Activated B cell treated with CpG ODN at 0.5 μM for 24 hours (primary cell): ENCODE measurements at places on chromosomes 1 and 21. TPM values are rescaled to one million over a fixed set of nuclear protein-coding genes. Genes with fewer than 3 reads are reported as not detected.

DNA sequence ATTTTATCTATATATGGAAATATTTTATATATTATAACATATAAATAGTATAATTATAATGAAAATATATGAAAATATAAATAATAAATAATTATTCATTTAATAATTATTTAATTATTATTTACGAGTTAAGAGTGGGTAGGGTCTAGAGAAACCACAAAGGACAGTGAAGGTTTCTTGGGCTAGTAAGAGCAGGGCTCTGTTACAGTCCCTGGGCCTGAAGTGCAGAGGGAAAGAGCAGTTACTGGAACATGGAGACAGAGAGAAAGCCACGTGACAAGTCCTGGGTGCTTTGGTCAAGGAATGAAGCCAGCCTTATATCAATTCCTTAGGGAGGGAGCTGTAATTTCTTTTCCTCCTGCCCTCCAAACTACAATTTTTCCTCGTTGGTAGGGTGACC lies 117.2 kb upstream of the OLIG2 start:
- peaks cover 17% of the 10 kb centered on the region for H3K27me3 ChIP-seq
- no peak overlapping the region for H3K27ac ChIP-seq
- no peaks in the 10 kb centered on the region for H3K4me1 ChIP-seq
- H3K36me3 ChIP-seq, result no peaks in the 10 kb centered on the region
- no peak overlapping the region for H3K4me3 ChIP-seq

DNA sequence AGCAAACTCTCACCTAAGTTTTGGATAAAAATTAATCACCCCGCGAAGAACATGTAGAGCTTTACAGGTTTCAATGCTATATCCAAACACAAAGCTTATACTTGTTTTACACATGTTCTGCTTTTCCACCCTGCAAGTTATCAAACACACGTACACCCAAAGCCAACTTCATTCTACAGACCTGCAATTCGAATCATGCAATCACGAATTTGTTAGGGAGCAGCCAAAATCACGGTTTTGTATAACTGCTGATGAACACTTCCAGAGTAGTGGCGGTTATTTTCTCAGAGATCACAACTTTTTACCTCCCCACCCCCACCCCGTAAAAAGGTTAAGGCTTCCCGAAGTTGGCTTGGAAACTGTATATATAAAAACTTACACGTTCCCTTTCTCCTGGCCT lies 1.4 kb downstream of the HMGN1 start:
- no peak for DNase-seq
- H3K27ac ChIP-seq, result peak overlapping the region; percentile 90
- no peaks in the 10 kb centered on the region for H3K27me3 ChIP-seq
- peaks cover 51% of the 10 kb centered on the region for H3K36me3 ChIP-seq
- H3K4me1 ChIP-seq, result peaks cover 41% of the 10 kb centered on the region

Gene LCE1D
- total RNA-seq, result not detected in 2 replicates

DNA sequence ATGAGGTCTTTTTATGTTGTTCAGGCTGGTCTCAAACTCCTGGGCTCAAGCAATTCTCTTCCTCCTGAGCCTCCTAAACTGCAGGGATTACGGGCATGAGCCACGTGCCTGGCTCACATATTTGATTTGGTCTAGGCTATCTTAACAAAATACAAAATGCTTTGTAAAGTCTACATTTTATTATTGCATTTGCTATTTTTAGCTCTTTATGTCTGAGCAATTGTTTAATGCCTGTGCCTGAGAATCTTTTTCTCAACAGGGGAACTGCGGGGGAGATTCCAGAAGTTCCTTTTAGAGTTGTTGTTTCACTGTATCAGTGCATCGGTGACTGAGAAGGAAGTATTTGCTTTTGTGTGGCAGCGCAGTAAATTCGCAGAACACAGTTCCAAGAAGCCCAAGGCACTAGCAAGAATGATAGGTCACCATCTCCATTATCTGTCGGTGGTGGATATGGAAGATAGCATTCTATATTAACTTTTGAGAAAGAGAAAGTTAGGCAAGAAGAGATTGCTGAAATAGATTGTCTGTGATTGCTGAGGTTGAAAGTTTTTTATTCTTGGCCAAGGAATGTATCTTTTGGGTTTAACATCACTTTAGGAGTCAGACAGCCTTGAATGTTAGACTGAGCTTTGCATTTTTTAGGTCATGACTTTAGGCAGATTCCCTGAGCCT lies 167.3 kb downstream of the PDE4B start:
- H3K27me3 ChIP-seq, result no peaks in the 10 kb centered on the region
- H3K4me3 ChIP-seq, result no peak overlapping the region
- no peak overlapping the region for H3K27ac ChIP-seq

Gene OR14I1
- not detected in 2 replicates for total RNA-seq

GRCh38 chr1:226223786-226224244 lies 351 bp downstream of the MIXL1 start:
- DNase-seq, result peak; percentile 52
- H3K4me3 ChIP-seq, result peak overlapping the region; percentile 89

DNA sequence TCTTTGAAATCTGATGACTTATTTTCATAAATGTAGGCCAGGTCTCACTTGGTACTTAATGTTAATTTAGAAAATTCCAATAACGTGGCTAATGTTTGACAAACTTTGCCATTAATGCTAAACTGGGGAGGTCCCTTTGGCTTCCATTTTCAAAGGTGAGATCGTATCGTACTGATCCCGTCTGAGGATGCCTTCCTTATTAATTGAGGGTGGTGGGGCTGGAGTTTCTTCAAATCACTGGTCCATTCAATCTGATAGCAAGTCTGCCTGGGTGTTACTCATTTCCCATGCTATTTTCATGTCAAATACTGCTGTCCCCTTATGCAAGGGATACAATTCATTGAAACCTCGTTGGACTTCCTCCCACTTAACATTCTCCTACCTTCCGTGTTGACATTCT lies 327.1 kb downstream of the DISC1 start:
- H3K4me3 ChIP-seq, result no peak overlapping the region
- no peaks in the 10 kb centered on the region for H3K4me1 ChIP-seq
- H3K27ac ChIP-seq, result no peak overlapping the region
- H3K36me3 ChIP-seq, result no peaks in the 10 kb centered on the region
- H3K27me3 ChIP-seq, result no peaks in the 10 kb centered on the region
- no peak for DNase-seq
